ENCODE measurements at places on chromosomes 5 and 9.

DNA sequence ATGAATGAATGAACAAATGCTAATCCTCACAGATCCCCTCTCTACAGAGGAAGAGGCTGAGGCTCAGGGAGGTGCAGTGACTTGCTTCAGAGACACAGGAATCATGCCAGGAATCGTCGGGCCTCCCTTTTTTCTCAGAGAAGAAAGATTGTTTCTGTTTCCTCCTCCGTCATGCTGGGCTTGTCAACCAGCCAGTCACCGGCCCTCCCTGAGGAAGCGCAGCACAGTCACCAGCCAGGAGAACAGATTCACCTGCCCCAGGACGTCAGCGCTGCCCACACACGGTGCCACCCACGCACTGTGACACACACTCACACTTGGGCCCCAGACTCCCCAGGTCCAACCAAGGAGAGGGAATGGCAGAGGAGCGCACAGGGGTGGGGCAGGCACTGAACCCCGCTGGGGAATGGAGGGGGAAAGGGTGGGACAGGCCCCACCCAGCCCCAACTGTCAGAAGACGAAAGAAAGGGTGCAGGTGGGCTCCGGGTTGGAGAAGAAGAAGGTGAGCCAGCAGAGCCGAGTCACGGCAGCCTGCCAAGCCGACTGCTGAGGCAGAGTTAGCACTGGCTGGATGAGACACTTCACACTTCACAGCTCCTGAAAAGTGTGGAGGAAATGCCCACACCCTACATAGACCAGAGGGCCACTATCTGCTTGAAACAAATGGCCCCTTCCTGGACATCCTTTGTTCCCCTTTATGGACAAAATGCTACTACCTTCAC, 13.8 kb upstream of the ERGIC1 start:
- DNase-seq: no peak

GRCh38 chr9:126147186-126147935, 179.3 kb upstream of the MVB12B start:
- no peak for DNase-seq

DNA sequence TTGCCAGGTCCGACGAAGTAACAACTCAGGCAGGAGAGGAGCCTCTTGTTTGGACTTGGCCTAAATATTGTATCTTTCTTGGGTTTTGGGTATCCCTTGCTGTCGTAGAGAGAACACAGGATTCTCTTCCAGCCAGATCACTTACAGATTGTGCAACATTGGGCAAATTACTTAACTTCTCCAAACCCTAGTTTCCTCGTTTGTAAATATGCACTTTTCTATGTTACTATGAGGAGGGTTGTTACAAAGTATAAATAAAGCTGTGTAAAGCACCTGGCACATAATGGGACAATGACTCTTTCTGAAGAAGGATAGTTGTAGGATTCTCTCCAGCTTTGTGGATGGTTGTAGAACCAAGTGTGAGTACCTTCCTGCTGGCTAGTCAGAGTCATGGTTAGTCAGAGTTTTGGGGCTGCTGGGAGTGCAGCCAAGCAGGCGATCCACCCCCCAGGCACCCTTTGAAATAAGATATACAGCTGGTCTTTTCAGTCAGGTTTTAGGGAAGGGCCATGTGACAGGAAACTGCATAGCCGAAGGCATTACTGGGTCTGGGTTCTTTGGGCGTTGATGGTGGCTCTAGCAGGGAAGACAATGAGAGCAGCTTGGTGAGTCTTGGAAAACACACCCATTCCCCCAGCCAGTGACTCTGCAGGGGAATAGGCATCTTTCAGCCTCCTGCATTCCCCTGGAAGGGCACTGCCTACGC, 49.9 kb upstream of the GDNF start:
- no peak for DNase-seq

GRCh38 chr9:114571391-114571790, 16.2 kb upstream of the ATP6V1G1 start:
- no peak for DNase-seq

DNA sequence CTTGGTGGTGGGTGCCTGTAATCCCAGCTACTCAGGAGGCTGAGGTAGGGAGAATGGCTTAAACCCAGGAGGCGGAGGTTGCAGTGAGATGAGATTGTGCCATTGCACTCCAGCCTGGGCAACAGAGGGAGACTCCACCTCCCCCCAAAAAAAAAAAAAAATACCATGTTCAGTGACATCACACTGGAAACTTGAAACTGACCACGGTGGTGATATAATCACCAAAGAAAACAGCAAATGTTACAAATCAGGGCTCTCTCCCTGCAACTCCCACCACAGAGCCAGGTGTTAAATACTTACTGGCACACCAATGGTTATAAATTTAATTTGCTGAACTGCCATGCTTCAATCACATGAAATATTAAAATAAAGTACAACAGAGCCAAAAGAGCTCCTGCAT, 81.4 kb downstream of the ZNF608 start:
- DNase-seq: no peak

All from activated naive CD4-positive, alpha-beta T cell (primary cell).